Stimulated activated CD4-positive, alpha-beta T cell treated with anti-CD3 and anti-CD28 coated beads, Interleukin-12 subunit alpha, Interleukin-12 subunit beta, amount 100 ng/mL, for 24 hours (primary cell): ENCODE measurements at places on chromosomes 12 and 14.

DNA sequence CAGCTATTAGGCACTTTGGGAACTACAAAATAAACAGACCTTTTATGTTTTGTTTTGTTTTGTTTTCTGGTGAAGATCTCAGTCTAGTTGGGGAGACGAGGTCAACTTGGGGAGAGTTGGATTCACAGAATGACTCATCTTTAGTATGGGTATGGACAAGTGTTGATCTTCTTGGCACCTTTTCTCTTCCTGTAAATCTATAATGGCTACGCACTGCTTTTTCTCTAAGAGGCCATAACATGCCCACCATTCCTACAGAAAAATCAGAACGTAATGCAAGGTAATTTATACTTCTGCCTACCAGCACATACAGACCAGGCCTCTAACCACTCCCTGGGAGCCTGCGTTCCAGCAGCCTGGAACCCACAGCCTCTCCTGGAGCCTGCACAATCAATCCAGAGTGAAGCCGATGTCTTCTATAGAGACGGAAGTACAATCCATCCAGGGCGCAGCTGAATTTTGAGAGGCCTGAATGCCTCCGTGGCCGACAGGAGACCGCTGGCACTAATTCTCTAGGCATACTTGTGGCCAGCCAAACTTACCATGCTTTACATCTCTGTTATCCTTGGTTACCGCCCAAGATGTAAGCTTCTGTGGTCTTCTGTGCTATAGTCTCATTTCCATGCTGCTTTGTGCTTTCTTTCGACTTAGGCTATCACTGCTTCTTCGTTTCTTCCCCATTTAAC, 717 bp downstream of the PPHLN1 start:
- DNase-seq = no peak

DNA sequence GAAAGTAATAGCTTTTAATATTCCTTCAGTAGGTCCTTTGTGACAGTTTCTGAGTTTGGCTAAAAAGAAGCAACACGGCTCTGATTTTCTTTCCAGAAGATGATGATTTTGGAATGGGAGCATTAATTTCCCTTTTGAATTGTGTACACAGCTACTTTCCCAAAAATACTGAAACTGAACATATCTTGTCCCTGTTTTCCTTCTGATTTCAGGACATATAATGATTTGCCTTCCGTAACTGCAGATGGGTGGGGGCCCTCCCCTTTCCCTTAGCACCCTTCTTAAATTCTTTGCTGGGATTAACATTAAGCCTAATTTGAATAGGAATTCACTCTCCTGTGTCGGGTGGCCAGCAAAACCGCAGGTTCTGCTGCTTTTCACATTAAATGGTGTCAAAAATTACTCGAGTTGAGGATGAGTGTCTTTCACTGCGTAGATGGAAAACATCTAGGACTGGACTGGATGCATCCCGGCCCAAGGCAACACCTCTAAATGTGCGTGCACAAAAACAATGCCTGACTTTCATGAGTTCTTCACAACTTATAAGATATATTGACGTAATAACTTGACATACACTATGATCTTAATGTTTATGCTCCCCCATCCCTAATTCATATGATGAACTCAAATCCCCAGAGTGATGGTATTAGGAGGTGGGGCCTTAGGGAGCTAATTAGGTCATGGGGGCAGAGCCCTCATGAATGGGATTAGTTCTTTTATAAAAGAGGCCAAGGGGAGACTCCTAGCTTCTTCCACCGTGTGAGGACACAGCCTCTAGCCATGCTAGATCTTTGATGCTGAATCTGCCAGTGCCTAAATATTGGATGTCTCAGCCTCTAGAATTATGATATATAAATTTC, 158.1 kb downstream of the AEBP2 start:
- no peak for DNase-seq

GRCh38 chr12:10235761-10236631, 23.3 kb downstream of the GABARAPL1 start:
- DNase-seq = no peak

GRCh38 chr12:91191513-91192111, 9.0 kb upstream of the DCN start:
- no peak for DNase-seq

DNA sequence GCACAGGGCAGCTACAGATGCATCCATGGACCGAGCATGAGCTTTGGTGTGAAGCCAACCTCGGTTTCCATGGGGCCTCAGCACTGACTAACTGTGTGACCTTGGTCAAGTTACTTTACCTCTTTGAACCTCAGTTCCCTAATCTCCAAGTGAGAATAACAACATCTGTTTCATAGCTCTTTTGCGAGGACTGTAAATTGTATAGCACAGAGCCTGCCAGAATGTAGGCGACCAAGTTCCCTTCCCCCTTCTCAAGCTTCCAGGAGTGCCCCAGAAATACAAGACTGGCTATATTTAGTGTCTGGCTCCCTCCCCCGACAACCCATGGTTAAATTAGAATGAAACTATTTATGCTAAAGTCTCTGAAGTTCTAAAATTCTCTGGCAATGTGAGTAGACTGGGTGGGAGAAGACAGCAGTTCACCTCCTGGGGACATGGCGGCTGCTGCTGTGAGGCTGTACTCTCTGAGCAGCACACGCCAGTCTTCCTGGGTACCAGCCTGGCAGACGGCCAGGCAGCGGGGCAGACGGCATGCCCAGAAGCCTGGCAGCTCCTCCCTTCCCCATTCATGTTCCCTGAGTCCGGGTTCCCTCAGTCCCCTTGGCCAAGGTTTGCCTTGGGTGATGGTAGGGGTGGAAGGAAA, 22.0 kb upstream of the TMED10 start:
- DNase-seq = no peak

- DNase-seq = no peak
Measured at GRCh38 chr12:104354868-104355570, 51.5 kb downstream of the EID3 start.

- no peak for DNase-seq
Measured at GRCh38 chr12:103762473-103762872, 78.6 kb downstream of the NT5DC3 start.

- no peak for DNase-seq
Measured at GRCh38 chr12:121668750-121669520, 519 bp downstream of the MORN3 start.

DNA sequence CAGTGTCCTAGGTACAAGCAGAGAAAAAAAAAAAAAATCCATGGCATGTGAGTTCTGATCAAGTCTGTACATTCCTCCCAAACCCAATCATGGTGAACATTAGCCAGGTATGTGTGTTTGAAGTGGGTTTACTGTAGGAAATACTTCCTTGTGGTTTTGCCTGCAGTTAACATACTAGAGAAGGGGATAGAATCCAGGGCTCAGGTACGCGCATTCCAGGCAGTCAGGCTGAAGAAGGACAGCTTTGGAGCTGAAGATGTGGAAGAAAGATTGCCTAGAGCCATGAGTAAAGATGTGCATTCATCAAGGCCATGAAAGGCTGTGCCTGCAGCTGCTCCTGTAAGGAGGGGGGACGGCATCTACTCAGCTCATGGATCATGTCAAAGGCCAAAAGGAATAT, 88.2 kb upstream of the NTF3 start:
- no peak for DNase-seq

GRCh38 chr12:98421316-98421715, 94.1 kb upstream of the TMPO start:
- DNase-seq = no peak

DNA sequence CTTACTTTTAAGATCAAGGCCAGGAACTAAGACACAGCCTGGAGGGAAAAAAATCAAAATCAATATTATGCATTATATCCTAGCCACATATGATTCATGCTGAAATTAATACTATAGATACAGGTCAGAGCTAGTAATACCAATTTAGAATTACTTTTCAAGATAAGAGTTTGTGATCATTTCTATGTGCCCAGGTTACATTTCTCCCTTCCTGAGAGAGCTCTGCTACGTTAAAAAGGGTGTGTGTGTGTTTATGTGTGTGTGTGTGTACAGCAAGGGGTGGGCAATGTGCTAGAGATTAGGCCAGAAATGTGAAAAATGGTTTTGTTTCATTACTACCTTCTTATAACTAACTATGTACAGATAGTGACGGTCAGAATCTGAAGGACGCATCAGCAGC, 223.9 kb upstream of the FLRT2 start:
- no peak for DNase-seq

DNA sequence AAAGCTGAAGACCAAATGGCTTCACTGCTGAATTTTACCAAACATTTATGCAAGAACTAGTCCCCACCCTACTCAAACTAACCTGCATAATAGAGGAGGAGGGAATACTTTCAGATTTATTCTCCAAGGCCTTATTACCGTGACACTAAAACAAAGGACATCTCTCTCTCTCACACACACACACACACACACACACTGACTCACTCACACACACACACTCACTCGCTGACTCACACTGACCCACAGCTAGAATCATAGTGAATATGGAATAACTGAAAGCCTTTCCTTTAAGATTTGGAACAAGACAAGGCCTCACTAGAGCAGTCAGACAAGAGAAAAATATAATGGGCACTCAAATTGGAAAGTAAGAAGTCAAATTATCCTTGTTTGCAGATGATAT, 1014.1 kb downstream of the TMTC2 start:
- DNase-seq = no peak

- no peak for DNase-seq
Measured at GRCh38 chr12:64392221-64392620, 1.7 kb upstream of the C12orf56 start.

DNA sequence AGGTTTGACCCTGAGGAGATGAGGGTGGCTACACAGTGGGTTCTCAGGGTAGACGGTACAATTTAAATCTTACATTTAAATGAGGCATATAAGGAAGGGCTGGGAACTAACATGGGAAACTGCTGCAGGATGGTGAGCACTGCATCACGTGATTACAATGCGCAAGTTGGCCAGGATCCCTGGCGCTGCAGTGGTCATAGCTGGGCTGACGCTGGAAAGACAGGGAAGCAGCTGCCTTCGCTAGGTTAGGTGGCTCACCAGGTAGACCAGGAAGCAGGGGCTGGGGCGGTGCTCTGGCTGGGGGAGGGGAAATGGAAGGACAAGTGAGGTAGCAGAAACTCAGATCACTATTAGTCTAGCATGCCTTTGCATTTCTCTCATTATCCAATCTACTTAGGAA, 149.9 kb downstream of the FOXN3 start:
- DNase-seq = no peak

GRCh38 chr14:39268393-39268792, 34.7 kb downstream of the MIA2 start:
- DNase-seq = no peak

DNA sequence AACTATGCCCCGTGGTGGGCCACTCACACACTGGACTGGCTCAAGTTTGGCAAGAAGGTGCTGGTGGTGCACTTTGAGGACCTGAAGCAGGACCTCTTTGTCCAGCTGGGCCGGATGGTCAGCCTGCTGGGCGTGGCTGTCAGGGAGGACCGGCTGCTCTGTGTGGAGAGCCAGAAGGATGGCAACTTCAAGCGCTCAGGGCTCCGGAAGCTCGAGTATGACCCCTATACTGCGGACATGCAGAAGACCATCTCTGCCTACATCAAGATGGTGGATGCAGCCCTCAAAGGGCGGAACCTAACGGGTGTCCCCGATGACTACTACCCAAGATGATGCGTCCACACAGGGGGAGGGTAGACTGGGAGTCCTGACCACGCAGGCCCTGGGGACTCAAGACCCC, 91.1 kb downstream of the CMKLR1 start:
- DNase-seq = no peak

GRCh38 chr14:31510855-31511254, 23.0 kb upstream of the GPR33 start:
- no peak for DNase-seq

DNA sequence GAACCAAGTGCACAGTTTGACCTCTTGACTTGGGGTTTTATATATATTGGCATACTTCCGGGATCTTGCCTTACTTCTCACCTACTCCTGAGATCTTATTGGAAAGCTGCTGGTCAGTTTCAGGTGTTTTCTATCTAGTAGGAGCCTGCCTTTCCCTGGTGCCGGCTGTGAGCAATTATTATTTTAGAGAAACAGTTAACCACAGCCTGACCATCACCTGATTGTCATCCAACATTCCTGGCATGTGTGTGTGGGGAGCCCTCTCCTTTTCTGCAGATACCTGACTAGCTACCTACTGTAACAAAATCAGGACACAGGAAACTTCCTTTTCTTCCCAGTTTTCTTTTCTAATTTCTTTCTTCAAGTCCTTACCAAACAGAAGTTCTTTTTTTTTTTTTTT, 220.4 kb downstream of the ATP23 start:
- no peak for DNase-seq

- DNase-seq = no peak
Measured at GRCh38 chr12:95625012-95625411, 73.7 kb upstream of the USP44 start.

DNA sequence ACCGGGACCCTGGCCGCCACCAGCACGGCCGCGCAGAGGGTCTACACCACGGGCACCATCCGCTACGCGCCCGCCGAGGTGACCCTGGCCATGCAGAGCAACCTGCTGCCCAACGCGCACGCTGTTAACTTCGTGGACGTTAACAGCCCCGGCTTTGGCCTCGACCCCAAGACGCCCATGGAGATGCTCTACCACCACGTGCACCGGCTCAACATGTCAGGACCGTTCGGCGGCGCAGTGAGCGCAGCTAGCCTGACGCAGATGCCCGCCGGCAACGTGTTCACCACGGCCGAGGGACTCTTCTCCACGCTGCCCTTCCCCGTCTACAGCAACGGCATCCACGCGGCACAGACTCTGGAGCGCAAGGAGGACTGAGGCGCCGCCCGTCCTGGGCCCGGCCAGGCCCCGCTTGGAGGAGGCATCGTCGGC, 150.1 kb downstream of the EGLN3 start:
- no peak for DNase-seq

DNA sequence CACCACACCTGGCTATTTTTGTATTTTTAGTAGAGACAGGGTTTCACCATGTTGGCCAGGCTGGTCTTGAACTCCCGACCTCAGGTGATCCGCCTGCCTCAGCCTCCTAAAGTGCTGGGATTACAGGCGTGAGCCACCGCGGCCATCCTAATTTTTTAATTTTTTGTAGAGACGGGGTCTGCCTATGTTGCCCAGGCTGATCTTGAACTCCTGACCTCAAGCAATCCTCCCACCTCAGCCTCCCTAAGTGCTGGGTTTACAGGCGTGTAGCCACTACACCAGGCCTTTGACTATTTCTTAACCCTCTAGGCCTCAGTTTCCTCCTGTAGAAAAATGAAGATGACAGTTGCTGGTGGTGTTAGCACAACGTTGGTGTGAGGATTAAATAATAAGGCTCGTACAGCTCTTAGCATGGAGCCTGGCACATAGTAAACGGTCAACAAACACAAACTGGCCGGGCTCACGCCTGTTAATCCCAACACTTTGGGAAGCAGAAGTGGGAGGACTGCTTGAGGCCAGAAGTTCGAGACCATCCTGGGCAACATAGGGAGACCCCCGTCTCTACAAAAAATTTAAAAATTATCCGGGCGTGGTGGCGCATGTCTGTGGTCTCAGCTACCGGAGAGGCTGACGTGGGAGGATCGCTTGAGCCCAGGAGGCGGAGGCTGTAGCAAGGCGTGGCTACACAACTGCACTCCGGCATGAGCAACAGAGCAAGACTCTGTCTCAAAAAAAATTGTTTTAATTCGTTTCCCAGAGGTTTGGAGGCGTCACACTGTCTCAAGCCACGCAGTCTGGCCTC, 979 bp downstream of the DDX54 start:
- DNase-seq = no peak

GRCh38 chr12:53857666-53858065, 81.0 kb upstream of the HOXC13 start:
- DNase-seq = no peak
